ENCODE measurements at places on chromosomes 1 and 21. TPM values are rescaled to one million over a fixed set of nuclear protein-coding genes. Genes with fewer than 3 reads are reported as not detected.

The LGR6 gene
- 0.40 TPM for total RNA-seq

The YY1AP1 gene
- 51.9 TPM for total RNA-seq

The LRRC38 gene
- total RNA-seq, result not detected

The DEPDC1 gene
- total RNA-seq, result 13.1 TPM

The FHAD1 gene
- 0.68 TPM for total RNA-seq

The SLC44A5 gene
- total RNA-seq, result 0.07 TPM

All from A549 treated with DMSO at 1 μM for 4 hours (cell line).